ENCODE measurements at places on chromosomes 11 and 22.

- no peak for DNase-seq
Measured at GRCh38 chr22:31233001-31233400, 20.9 kb downstream of the LIMK2 start.

DNA sequence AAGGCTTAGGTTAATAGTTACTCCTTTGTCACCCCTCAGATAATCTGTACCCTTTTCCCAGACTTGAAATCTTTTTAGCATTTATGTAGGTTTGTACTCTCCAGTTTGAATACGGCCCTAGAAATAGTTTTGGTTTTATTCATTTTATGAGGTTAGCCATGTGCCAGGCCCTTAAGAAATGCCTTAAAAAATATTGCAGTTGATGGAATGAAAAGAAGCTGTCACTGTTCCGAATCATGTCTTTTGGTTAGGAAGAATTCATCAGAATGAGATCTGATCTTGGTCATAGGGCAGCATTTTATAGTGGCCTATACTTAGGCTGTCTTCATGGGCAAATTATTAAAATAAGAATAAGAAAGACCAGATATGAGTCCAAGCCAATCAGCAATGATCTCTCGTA, 14.8 kb upstream of the PRSS23 start:
- DNase-seq: no peak

DNA sequence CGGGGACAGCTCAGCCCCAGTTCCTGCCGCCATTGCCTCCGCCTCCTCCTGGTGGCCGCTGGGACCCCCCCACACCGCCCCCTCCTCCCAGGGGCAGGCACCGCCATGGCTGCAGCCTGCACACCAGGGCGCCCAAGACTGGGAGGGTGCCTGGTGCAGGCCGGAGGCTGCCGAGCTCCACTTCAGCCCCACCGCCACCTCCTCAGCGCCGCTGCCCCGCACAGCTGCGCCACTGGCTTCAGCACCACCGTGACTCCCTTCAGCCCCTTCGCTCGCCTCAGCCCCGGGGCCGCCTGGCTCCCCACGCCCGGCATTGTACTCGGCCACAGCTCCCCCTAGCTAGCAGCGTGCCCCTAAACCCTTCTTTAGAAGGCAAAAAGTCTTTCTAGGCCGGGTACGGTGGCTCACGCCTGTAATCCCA, 131.1 kb downstream of the CRYBB2 start:
- DNase-seq: no peak

- DNase-seq: no peak
Measured at GRCh38 chr11:8581300-8581699, 12.7 kb downstream of the STK33 start.

DNA sequence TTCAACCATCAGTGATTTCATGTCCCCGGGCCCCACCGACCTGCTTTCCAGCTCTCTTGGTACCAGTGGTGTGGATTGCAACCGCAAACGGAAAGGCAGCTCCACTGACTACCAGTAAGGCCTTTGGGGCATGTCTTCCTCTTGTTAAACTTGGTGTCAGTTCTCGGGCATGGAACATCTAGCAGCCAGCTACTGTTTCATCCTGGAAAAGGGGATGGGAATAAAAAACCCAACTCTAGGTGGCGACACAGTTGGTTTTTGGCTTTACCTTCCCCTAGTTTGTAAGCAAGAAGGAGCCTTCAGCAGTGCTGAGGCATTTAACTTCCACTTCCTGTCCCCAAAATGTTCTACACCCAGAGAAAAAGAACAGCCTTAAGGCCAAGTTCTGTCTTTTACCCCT, 76.7 kb downstream of the BMAL1 start:
- no peak for DNase-seq

DNA sequence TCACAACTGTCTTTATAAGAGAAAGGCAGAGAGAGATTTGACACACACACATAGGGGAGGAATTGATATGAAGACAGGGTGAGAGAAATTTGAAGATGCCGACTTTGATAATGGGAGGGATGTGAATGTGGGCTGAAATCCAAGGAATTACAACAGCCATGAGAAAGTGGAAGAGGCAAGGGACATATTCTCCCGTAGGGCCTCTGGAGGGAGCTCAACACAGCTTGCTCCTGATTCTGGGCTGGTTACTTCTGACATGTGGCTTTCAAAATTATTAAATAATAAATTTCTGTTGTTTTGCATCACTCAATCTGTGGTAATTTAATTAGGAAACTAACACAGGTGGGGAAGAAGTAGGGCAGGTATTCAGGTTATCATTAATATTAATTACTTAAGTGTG, 282.9 kb downstream of the LUZP2 start:
- no peak for DNase-seq

DNA sequence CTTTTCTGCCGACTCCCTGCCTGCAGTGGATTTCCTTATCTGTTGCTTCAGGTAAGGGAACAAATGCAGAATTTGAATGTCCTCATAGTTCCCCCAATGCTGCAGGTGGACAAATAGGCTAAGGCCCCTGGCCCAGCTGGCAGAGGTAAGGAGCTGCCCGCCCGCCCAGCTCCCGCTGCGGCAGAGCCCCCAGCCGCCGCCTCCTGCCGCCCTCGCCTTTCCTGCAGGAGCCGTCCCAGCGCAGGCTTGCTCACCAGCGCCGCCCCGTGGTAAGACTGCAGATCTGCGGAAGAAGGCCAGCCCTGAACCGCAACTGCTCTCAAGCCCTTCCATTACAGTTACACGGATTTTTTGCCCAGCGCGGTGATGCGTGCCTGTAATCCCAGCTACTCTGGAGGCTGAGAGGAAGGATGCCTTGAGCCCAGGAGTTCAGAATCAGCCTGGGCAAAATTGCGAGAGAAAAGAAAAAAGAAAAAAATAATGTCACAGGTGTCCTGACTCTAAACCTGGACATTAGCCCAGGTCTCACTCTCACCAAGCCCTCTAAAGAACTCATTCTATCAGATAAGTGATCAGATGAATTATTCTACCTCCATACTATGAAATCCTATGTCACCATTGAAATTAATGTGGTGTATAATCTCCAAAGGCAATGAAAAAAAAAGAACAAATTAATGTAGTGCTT, 51.2 kb upstream of the EMID1 start:
- DNase-seq: peak; percentile 74

GRCh38 chr11:26994631-26995095, 751 bp downstream of the FIBIN start:
- DNase-seq: peak; percentile 15

- DNase-seq: no peak
Measured at GRCh38 chr11:132099692-132100091, 729.3 kb downstream of the NTM start.

GRCh38 chr11:68810164-68810563, 31.6 kb downstream of the CPT1A start:
- DNase-seq: peak; percentile 76

GRCh38 chr11:57276971-57277675, 40.1 kb upstream of the APLNR start:
- DNase-seq: no peak

- DNase-seq: peak; percentile 50
Measured at GRCh38 chr11:61683961-61684869, 4.0 kb downstream of the DAGLA start.

DNA sequence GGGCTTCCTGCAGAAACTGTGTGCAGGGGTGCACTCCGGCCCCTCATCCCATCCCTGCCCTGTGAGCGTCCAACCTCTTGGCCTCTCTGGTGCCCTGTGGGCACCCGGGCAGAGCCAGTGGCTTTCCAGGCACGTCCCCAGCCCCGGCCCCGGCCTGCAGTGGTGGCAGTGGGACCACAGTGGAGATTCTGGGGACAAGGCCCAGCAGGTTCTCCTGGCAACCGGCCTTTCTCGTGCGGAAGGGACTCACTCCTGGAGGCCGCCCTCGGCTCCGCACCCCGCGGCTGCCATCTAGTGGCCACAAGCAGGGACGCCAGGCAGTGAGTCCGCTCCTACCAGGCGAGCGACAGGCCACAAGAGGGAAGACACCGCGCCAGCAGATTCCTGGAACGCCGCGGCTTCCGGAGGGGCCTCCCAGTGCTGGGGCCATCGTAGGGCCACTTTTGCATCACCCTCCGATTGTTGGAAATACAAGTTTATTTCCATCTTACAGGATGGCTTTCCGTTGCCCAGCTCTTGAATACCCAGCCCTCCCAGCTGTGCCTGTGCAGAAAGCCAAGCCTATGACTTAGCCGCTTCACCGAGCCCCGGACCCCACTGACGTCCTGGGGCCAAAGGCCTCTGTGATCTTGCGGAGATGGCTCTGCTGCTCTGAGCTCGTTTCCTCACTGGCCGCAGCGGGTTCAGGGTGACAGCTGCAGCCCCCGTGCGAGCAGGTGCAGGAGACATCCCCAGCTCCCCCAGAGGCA, 357.3 kb downstream of the CTTN start:
- DNase-seq: peak; percentile 72

GRCh38 chr22:42336527-42337227, 66.2 kb upstream of the TCF20 start:
- DNase-seq: no peak

DNA sequence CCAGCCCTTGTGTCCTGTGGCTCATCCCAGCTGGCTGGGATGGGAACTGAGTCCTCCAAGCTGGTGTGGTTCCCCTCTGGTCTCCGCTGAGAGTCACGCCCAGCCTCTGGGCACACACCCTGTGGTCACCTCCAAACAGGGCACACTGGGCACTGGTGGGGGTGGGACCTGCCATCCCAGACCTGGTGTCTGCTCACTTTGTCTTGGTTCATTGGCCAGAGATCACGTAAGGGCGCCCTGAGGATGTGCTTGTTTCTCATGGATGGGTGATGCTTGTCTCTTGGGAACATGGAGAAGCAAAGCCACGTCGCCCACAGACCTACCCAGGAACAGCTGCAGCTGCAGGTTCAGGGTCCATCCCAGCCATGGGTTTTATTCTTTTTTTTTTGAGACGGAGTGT, 43.1 kb downstream of the LRP5 start:
- DNase-seq: no peak

- peak; percentile 30 for DNase-seq
Measured at GRCh38 chr11:118202599-118203422, 22.0 kb downstream of the JAML start.

GRCh38 chr11:6323291-6323905, 3.1 kb upstream of the CAVIN3 start:
- peak; percentile 65 for DNase-seq

- DNase-seq: peak; percentile 89
Measured at GRCh38 chr11:64007629-64008282, 21.5 kb downstream of the OTUB1 start.

GRCh38 chr11:83681031-83681781, 395.0 kb upstream of the CCDC90B start:
- DNase-seq: no peak

- no peak for DNase-seq
Measured at GRCh38 chr11:112605093-112605666, 344.5 kb upstream of the PLET1 start.

- DNase-seq: no peak
Measured at GRCh38 chr11:131692961-131693360, 322.5 kb downstream of the NTM start.
